Stimulated activated memory B cell treated with anti-CD40 and anti-IgM and Interleukin-4, amounts not matched to agents 10 μg/mL and 1 μg/mL and 100 μg/mL, for 72 hours (primary cell): ENCODE measurements at places on chromosomes 1 and 21.
A peak's percentile ranks its signal among the peaks of the same experiment; 100 is the strongest.

DNA sequence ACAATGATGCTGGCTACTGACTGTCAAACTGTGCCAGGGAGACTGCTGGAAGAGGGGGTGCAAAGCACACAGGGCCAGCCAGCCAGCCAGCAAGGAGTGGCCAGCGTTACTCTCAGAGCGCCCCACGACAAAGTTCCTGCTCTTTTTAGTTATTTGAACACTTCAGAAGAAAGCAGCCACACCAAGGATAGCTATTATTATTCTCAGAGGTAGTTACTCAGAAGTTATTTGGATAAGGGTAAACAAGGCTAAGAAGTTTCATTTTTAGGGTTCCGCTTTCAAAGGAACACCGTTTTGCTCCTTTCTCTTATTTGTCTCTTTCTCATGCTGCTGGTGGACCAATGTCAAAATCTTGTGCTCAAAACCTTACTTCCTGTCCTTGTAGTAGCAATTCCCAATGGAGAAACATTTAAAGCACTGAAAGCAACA is 59.9 kb downstream of the VANGL2 start:
- ATAC-seq: peak; percentile 89

DNA sequence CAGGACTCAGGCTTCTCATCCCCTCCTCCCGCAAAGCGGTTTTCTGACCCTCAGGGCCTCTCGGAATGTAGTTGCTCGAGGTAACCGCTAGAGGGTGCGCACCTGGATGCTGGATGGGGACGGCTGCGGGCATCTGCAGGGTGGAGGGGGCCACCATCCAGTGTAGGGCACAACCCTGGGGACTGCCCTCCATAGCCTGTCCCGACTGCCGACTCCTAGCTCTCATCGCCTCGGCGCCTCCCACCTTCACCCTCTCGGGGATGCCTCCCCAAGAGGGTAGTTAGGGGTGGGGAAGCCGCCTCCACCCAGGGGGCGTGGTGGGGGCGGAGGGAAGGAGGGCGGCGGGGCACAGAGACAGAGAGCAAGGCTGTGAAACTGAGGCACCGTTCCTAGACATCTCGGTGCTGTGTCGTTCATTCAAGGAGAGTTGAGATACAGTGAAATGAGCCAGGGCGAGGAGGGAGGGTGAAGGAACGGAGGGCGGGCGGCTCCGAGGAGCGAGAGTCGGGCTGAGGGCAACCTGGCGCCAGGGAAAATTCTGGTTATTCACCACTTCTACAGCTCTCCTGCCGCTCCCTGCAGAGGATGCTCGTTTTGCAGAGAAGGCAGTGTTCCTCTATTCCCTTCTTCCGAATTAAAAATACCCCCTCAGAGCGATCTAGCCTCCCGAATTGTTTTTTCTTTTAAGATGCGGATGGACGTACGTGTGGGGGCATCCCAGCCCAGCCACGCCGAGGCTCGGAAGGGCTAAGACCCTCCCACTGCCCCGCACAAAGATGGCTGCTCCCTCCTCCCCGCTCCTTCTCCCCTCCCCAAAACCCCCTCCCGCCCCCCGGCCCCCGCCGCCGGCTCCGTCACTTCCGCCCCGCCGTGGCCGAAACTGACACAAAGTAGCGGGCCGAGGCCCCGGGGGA is at the start of gene ATP8B2:
ATP8B2 (plus strand) TSS at position 857 of the 914 bp plus-strand sequence. CDS start 2,617 bp downstream, outside the sequence.
- peak; percentile 79 for ATAC-seq

GRCh38 chr1:44895919-44896734 is 53.1 kb upstream of the PTCH2 start:
- no peak for ATAC-seq

DNA sequence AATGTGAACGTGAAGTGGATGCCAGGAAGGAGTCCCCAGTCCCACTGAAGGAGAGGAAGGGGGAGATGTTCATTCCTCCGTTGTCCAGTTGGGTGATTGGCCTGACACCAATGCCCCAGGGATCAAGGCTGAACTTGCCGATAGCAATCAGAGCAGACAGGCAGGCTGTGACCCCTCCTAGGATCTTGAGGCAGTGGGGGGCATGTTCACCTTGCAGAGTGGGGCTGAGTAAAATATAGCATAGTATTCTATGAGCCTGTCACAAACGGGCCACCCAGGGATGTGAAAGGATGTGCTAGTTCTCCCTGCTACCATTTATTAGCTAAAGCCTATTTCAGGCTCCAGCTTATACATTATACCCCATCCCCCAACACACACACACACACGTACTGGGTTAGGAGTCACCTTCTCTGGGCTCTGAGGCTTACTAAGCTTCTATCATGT is 80.7 kb upstream of the CD34 start:
- no peak for ATAC-seq

GRCh38 chr1:119731060-119731459 is 19.3 kb downstream of the PHGDH start:
- no peak for ATAC-seq

DNA sequence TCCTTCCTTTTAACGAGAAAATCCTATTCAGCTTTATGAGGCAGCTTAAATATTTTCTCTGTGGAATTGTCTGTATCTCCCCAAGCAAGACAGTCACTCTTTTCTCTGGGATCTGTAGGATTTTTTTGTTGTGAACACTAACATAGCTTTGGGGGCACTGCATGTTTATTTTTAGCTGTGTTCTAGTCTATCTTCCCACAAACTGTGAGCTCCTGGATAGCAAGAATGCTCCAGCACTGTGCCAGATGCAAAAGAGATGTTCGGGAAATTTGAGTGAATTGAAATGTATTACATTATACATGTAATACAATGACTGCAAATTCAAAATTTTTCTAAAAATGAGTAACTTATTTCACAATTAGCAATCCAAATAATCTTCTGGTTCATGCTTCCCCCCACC is 282.2 kb downstream of the PLPP3 start:
- no peak for ATAC-seq

- peak; percentile 10 for ATAC-seq
Measured at GRCh38 chr21:45455674-45456583, 51.0 kb downstream of the COL18A1 start.

DNA sequence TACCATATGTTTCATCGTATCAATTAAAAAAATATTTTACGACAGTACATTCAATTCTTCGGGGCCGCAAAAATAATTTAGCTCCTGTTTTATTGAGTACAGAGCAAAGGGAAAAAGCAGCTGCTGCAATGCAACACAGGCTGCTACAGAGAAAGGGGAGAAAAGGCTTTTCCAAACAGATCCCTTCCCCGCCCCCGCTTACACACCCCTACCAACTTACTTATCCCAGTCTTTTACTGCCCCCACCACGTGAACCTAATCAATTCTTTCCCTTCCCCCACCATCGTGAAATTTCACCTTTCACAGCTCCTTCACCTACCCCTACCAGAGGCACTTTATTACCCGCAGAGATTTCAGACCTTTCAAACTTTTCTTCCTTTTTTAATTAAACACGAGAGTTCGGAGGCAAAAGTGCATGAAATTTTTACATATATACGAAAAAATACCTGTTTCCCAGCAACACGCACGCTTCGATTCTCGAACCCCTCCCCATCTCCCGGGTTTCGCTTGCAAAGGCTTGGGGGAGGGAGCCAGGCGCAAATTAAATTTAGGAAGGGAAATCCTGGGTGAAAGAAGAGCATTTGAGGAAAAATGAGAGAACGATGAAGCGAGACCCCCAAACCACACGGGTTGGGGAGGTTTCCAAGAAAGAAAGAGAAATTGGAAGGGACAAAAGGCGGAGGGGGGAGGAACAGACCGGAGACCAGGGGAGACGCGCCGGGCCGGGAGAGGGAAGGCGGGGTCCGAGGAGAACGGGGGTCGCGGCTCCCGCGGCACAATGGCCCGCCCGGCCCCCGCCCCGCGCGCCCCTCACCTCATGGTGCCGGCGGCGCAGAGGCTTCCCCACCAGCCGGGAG is 823 bp downstream of the ENAH start:
- no peak for ATAC-seq

GRCh38 chr21:28252928-28253327 is 739.7 kb downstream of the LTN1 start:
- no peak for ATAC-seq

- no peak for ATAC-seq
Measured at GRCh38 chr1:64890699-64891447, 75.5 kb downstream of the JAK1 start.

DNA sequence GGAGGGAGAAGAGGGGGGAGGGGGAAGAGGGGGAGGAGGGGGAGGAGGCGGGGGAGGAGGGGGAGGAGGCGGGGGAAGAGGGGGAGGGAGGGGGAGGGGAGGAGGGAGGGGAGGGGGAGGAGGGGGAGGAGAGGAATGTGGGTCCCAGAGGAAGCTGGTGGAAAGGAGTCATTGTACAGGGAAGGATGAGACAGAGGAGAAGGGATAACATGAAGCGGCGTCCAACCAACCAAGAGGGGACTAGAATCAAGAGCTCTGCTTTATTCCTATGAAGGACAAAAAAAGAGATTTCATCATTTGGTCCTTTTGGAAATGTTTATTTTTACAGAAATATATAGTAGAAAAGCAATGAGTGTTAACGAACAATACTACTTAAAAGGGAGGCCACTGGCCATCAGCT is 24.5 kb downstream of the COA6 start:
- no peak for ATAC-seq

- ATAC-seq: no peak
Measured at GRCh38 chr1:46568461-46568891, 17.0 kb upstream of the KNCN start.

DNA sequence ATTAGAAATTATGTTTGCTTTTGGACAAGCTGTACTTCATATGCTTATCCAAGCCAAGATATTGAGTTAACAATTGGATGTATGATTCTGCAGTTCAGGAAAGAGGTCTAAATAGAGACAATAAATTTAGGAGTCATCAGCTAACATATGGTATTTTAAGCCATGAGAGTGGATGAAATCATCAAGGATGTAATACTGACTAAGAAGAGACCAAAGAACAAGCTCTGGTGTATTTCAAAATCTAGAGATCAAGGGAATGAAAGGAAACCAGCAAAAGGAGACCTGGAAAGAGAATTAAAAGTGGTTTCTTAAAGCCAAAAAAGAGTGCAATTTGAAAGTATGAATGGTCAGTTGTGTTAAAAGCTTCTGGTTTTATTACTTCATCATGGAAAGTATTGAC is 183.6 kb upstream of the BEND5 start:
- no peak for ATAC-seq

DNA sequence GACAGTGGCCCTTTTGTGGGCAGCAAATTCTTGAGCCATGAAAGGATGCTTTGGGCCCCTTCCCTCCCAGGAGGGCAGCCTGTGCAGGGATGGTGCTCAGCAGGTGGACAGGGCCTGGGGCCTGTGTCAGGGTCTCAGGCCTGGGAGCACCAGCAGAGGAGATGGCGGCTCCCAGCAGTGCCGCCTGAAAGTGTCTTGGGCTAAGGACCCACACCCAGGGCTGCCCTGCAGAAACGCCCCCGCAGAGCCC is 23.9 kb downstream of the FTCD start:
- ATAC-seq: no peak

DNA sequence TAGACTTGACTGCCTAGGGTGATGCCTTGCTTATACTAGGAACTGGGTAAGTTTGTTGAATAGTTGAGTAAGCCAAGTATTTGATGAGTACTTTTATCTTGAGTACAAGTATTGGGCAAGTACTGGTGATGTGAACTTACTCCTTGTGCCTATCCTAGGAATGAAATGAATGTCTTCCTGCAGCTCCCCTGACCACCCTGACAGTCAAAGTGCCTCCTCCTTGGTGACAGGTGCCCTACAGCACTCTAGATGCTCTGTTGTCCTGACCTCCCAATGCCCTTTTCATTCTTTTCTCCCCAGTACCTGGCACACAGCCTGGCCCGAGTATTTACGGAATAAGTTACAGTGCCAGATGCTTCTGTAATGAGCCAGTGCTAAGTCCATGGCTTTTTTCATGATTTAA is 25.5 kb downstream of the PCSK9 start:
- no peak for ATAC-seq

GRCh38 chr1:185478877-185479276 is 161.8 kb upstream of the IVNS1ABP start:
- no peak for ATAC-seq

DNA sequence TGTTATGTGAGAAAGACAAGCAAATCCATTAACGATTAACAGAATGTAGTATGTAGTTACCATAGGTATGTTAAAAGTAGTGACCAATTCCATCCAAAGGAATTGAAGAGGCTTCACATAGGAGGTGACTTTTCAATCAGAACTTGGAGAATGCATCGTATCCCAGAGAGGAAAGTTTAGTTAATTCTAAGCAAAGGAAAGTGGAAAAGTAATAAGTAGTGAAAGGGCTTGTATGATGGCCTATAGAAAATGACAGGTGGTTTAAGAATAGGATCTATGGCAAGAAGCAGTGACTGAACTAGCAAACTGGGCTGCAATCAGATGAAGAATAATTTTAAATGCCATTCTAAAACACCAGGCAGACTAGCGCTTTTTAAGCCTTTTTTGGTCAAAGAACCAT is 16.6 kb downstream of the SCMH1 start:
- no peak for ATAC-seq

- ATAC-seq: no peak
Measured at GRCh38 chr1:219697682-219698081, 84.8 kb upstream of the ZC3H11B start.

- ATAC-seq: no peak
Measured at GRCh38 chr1:18198260-18198659, 90.7 kb downstream of the IGSF21 start.

GRCh38 chr1:109530457-109531087 is 9.1 kb upstream of the GPR61 start:
- ATAC-seq: no peak
